Activated T-cell treated with anti-CD3 and anti-CD28 coated beads for 24 hours (primary cell): ENCODE measurements at places on chromosomes 5 and 9.
A peak's percentile ranks its signal among the peaks of the same experiment; 100 is the strongest.

DNA sequence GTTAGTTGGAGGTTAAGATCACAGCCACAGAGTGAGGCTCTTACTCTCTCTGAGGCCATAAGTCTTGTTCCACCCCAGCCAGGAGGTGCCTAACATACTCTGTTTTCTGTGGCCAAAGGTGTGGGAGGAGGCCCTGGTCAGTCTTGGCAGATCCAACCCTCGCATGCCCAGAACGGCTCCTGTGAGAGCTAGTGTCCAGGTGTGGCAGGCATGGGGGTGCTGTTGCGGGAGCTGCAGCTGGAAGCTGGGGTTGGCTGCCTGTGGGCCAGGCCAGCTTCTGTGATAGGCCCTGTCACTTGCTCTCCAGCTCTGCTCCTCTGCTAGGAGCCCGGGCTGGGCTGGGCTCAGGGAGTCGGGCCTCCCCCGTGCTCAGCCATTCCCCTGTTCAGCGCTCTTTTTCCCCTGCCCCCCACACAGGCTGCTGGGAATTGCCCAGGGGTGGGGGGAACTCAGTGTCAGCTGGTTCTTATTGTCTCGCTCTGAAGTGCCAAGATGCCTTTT is 31.6 kb downstream of the IER5L start:
- DNase-seq: no peak

- no peak for DNase-seq
These were observed 1.2 kb upstream of the CCDC69 start for GRCh38 chr5:151225071-151225470.

GRCh38 chr9:13263511-13263910 is 16.0 kb downstream of the MPDZ start:
- DNase-seq: no peak

DNA sequence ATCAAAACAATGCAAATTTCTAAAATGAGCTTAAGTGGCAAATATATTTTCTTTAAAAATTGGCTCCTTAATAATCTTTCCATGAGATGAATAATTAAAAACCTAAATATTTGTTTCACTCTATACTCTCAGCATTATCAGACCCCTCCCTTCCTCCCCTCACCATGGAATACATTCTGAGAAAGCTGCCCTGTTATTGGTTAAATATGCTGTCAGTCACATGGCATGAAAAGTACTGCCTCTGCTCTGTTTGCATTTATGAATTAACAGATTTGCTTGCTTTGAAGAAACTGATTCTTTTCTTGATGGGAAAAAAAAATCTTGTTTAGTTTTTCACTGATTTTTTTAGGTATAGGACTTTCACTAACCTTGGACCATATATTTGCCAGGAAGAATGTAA is 17.0 kb upstream of the RPS23 start:
- DNase-seq: no peak

GRCh38 chr5:139847790-139848507 is 52.3 kb downstream of the PSD2 start:
- peak; percentile 66 for DNase-seq

DNA sequence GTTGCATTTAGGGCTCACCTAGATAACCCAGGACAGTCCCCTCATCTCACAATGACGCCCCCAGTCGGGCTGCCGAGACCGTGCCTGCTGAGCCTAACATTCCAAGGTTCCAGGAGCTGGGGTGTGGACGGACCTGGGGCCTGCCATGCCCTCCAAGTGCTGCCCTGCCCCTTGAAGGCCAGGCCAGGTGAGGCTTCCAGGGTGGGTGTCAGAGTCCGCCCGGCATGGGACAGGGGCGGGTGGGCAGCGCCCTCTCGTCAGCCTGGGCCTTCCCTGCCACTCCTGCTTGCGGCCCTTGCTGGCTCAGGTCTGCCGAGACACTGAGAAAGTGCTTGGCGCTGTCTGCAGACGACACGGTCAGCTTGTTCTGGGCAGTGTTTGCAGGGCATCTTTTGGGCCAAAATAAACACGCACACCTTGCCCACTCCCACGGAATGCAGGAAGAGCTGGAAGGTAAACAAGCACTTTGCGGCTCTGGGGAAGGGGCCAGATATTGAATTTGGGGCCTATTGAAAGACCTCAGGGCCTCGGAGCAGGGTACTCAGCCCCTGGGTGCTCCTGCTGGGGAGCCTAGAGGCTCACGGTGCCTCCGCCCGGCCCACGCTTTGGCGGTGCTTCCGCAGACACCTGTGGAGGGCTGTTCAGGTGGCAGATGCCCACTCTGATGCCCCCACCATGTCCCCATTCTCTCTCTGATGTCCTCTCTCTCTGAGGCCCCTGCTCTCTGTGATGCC is 4.2 kb upstream of the SCGB3A1 start:
- DNase-seq: no peak

DNA sequence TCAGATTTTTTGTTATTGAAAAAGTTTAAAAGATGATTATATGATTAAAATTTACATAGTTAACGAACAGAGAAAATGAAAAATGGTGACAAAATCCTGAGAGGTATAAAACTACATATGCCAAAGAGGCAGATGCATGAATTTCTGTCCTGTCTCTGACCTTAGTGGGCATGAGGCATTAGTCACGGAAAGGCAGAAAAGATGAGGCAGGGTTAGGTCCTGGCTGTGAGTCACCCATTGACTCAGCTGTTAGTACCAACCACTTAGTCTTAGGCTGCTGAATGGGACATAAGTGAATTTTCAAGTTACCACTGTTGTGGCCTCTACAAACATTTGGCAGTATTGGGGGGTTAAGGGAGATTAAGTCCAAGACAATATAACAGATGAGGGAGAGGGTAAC is 33.1 kb downstream of the RASA1 start:
- DNase-seq: peak; percentile 48

- DNase-seq: no peak
These were observed 246.9 kb upstream of the ZNF462 start for GRCh38 chr9:106616026-106616425.

- DNase-seq: no peak
These were observed 44.2 kb downstream of the NLN start for GRCh38 chr5:65766175-65766574.

DNA sequence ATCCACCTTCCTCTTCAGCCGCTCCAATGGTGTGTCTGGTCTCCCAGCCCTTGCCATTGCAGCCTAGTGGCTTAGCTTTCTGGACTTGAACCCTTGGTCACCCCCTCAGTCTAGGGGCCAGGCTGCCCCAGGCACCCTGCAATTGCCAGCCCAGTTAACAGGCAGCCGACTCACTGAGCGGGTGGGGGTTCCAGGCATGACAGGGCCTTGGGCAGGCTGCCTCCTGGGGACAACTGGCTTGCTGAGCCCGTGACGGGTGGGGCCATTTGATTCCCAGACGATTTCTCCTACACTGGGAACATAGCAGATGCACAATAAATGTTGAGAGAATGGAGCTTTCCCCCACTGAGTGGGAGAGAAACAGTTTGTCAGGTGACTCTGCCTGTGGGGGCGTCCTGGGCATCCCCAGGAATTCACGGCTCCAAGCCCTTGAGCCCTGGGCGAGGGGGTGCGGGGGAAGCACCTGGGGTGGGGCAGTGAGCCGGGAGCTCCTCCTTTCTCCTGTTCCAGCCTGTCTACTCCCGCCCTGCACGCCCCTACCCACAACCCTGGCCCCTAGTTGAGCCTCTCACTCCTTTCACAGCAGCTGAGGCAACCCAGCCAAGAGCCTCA is 12.6 kb upstream of the AQP7 start:
- DNase-seq: no peak
